ENCODE measurements at places on chromosomes 3 and 15.

DNA sequence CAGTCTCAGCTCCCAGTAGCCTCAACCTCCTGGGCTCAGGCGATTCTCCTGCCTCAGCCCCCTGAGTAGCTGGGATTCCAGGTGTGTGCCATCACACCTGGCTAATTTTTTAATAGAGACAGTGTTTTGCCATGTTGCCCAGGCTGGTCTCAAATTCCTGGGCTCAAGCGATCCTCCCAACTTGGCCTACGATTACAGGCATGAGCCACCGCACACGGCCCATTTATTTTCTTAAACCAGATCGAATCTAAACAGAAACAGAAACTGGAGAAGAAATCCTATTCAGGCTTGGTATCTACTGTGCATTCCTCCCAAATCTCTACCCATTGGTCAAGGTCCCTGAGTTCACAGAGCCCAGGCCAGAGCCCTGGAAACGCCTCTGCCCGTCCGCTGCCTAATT lies 74.2 kb downstream of the PGPEP1L start:
- no peak for DNase-seq

DNA sequence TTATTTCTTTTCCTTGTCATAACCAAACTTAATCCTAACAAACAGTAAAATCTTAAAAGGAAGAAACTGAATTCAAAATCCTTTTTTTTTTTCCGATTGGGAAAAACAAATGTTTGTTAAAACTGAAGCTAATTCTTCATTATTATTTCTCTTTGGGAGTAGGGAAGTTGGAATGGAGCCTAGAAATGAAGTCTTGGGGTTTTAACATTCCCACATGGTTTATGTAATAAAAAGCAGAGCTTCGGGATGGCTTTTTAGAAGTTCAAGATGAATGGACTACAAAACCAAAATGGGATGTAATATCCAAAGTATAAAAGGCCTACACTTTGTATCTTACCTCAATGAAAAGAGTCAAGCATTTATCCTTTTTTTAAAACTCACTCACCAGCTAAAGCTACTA lies 189.0 kb upstream of the TMC3 start:
- DNase-seq = no peak

GRCh38 chr3:66411474-66411873 lies 89.3 kb downstream of the LRIG1 start:
- DNase-seq = no peak

GRCh38 chr3:38247366-38248035 lies 18.1 kb upstream of the SLC22A13 start:
- DNase-seq = no peak

- DNase-seq = no peak
Measured at GRCh38 chr15:34944936-34945335, 24.6 kb downstream of the AQR start.

DNA sequence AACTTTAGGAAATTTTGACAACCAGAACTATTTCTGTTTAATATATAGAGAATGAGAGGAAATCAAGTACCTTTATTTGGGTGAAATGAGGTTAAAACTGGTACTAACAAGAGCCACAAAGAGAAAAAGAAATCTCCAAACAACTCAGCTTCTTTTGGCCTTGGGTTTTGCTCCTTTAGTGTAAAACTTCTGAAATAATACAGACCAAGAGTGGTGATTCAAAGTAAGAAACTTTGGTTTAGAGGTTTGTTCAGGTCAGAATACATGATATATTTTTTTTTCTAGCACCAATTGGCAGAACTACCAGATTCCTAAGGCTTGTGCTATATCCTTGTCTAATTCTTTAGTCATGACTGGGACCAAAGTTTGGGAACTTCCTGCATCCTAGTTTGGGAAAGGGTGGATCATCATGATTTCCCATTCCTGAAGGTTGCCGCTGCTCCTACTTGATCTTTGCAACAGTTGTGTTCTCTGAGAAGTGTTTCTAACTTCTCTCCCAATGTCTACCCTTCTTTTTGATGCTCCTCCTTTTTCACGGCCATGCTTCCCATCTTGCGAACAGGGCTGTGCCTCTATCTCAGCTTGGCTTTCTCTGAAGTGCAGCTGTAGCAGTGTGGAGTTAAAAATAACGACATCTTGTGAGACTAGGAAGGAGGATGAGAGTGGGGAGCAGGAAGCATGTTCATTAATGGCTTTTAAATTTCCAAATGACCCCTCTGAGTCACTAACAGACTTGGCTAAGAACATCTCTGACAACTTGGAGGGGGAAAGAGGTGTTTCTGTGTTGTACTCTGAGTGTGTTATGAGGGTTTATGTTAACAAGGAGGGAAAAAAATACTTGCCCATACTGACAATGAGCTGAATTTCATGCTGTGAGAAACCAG lies 87.7 kb downstream of the KCNAB1 start:
- no peak for DNase-seq

GRCh38 chr3:4986175-4986781 lies 7.0 kb downstream of the BHLHE40 start:
- DNase-seq = no peak

GRCh38 chr3:115227461-115227860 lies 80.4 kb upstream of the ZBTB20 start:
- no peak for DNase-seq

DNA sequence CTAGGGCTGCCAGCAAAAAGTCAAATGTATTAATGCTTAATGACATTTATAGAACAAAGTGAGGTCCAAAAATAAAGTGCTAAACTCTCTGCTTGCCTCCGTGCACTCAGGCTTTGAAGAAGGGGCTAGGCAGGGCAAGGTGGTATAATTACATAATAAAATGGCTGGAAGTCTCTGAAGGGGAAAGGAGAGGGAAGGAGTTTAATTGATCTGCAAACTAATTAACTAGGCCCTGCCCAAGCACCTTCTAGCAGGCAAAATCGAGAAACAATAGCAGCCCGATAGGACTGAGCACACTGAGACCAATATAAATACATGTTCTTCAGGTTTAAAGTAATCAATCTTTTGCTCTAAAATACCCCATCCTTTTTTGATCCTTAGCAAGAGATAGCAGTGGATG lies 13.0 kb downstream of the DIS3L start:
- DNase-seq = no peak

DNA sequence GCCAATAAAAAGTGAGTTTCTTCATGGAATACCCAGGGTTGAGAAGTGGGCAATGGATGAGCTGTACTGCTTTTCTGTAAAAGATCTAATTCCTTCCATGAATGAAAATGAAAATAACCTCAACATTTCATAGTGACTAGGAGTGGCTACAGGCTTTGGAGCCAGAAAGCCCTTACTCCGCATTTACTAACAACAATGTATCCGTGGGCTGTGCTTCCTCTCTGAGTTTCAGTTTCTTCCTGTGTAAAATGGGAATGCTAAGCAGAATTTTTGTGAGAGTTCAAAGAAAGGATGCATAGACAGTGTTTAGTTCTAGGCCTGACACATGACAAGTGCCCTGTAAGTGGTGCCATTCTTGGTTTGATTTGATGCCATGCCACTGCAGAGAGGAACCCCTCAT lies 47.5 kb upstream of the TM4SF1 start:
- no peak for DNase-seq

GRCh38 chr3:112132975-112133448 lies at the start of gene GCSAM:
Gene GCSAM, minus strand, starts transcription at chr3:112133248. Its CDS starts 128 bp downstream, at chr3:112133120.
- peak; percentile 16 for DNase-seq

DNA sequence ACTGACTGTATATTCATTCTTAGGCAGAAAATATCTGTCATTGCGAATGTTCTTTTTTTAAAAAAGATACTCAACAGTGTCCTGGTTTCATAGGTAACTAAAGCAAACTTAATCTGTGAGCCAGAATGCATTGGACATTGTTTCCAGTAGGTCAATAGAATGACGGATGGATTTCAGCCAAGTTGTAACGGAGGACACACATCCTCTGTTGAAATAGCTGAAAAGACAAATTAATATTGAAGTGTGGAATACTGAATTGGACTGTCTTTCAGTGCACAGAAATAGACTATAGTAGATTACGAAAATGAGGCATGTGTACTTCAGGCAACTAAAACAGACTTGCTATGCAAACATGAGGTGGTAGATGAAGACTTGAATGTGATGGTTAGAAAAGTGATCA lies 461.6 kb downstream of the WDR72 start:
- DNase-seq = no peak

DNA sequence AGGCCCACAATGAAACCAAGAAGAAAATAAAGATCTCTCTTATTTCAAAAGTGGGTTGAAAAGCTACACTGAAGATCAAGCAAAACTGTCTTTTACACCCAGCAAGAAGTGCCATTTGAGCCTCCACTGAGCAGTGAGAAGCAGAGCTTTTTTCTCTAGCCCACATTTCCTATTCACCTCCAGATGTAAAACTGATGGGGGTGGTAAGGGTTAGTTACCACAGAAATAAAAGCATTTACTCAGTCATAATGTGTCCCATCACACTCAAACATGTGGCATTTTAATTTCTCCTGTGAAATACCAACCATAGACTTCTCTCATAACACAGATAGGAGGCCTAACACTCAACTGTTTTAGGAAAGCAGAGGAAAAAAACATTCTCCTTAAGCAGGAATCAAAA lies 21.0 kb downstream of the IFT57 start:
- no peak for DNase-seq

DNA sequence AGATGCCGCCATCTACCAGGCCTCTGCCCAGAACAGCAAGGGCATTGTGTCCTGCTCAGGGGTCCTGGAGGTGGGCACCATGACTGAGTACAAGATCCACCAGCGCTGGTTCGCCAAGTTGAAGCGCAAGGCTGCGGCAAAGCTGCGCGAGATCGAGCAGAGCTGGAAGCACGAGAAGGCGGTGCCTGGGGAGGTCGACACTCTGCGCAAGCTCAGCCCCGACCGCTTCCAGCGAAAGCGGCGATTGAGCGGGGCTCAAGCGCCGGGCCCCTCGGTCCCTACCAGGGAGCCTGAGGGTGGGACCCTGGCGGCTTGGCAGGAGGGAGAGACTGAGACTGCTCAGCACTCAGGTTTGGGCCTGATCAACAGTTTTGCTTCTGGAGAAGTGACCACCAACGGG lies 22.6 kb downstream of the ALPK3 start:
- no peak for DNase-seq

GRCh38 chr3:17967111-17967510 lies 224.7 kb upstream of the TBC1D5 start:
- peak; percentile 54 for DNase-seq

DNA sequence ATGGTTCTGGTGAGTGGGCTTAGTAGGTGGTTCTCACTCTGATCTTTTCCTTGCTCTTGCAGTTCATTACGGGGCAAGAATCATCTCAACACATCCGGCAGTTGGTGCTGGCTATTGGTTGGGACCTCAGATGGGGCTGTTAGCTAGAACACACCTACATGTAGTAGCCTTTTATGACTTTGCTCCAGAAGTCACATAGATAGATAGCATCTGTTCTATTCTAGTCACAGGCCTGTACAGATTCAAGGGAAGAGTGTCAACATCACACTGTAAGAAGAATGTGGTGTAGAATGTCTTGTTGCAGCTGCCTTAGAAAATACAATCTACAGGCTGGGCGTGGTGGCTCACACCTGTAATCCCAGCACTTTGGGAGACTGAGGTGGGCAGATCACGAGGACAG lies 15.1 kb downstream of the RAB5A start:
- no peak for DNase-seq

DNA sequence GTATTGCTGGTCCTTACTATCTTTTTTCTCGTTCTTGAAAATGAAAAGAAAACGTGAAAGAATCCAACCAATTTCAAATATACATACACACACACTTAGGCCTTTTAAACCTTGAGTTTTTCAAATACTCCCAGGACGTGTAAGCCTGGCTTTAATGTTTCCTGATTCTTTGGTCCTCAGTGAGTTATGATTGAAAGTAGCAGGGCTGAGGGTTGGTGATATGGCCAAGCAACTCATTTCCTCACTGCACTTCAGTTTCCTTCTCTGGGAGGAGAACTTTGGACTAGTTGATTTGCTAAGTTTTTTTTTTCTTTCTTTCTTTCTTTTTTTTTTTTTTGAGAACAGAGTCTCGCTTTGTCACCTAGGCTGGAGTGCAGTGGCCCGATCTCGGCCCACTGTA lies 34.6 kb downstream of the CHD2 start:
- no peak for DNase-seq

- no peak for DNase-seq
Measured at GRCh38 chr3:9732080-9732739, 675 bp downstream of the BRPF1 start.

- DNase-seq = no peak
Measured at GRCh38 chr3:112811917-112812660, 34.6 kb downstream of the CD200R1L start.

DNA sequence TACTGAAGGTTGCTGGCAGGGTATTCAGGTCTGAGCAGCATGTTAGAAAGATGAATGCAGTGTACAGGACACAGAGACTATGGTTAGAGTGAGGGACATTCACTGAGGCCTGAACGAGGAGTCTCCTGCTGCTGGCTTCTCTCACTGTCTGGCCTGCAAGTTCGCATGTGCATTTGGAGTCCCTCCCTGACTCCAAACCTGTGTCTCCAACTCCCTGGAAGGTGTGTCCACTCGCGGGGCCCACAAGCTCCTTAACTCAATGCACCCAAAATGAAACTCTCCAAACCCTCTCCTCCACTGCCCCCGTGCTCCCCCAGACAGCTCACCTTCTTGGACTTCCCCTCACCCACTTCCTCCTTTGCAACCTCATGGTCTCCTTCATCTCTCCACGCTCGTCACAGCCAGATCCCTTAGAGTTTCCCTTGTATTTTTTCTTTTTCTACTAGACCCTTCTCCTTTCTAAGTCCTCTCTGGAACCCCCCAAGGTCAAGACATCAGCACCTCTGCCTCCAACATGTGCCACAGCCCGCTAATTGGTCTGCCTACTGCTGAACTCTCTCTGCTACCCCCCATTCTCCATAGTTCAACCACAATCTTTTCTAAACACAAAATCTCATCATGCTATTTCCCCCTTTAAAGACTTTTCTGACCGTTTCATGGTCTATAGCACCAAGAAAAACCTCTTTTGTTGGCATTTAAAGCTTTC lies 58.3 kb downstream of the HES1 start:
- no peak for DNase-seq

GRCh38 chr3:124351430-124352148 lies 359.7 kb upstream of the ROPN1 start:
- DNase-seq = no peak

- no peak for DNase-seq
Measured at GRCh38 chr3:139541532-139542288, 2.2 kb upstream of the RBP1 start.

- DNase-seq = no peak
Measured at GRCh38 chr3:161153480-161153879, 48.3 kb upstream of the B3GALNT1 start.

- DNase-seq = no peak
Measured at GRCh38 chr15:76337696-76338485, 1.3 kb downstream of the ISL2 start.

- DNase-seq = peak; percentile 63
Measured at GRCh38 chr3:12663401-12663935, 449 bp downstream of the RAF1 start.

- DNase-seq = no peak
Measured at GRCh38 chr15:83283138-83283812, 1.2 kb downstream of the BNC1 start.

GRCh38 chr15:47265686-47266085 lies 451.6 kb upstream of the SEMA6D start:
- no peak for DNase-seq

- no peak for DNase-seq
Measured at GRCh38 chr3:71783152-71783551, 1.8 kb downstream of the PROK2 start.
